ENCODE measurements at places on chromosomes 6 and 20.

DNA sequence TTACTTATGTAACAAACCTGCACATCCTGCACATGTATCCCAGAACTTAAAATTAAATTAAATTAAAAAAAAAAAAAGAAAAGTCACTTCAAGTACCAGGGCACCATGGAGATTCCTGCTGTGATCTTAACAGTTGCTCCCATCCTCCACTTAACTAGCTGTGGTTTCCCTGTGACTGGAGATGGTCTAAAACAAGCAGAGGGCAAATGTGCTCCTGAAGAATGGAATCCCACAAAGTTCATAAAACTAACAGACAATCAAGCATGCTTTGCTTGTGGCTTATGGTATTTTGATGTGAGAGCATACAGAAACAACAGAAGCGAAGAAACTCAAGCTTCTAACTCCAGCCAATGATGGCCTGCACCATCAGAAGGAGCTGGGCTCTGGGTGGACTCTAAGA, 153.6 kb upstream of the KCNK16 start:
- DNase-seq, result no peak

DNA sequence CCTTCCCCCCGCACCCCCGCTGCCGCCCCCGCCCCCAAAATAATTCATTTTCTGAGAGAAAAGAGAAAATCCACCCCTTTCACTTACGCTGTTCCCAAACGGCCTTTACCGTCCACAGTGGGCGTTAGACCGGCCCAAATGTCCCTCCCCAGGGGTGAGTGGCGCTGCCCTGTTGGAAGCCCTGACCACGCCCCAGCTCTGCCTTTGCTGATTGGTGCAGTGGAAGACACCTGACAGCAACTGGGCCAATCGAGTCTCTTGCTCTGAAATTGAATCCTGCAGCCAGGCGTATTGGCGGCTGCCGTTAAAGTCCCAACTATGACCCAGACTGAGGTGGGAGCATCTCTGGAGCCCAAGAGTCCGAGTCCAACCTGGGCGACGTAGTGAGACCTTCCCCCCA, 15.7 kb downstream of the ZFP64 start:
- no peak for DNase-seq

- no peak for DNase-seq
These were observed 52.2 kb upstream of the DTNBP1 start for GRCh38 chr6:15715060-15715459.

GRCh38 chr6:34059914-34060313, 86.0 kb downstream of the GRM4 start:
- no peak for DNase-seq

- peak; percentile 65 for DNase-seq
These were observed 97.7 kb downstream of the KCNB1 start for GRCh38 chr20:49384437-49385434.

GRCh38 chr20:4844751-4845465, 123.2 kb downstream of the PRND start:
- DNase-seq, result no peak

GRCh38 chr6:45773906-45774305, 241.8 kb downstream of the CLIC5 start:
- DNase-seq, result no peak

DNA sequence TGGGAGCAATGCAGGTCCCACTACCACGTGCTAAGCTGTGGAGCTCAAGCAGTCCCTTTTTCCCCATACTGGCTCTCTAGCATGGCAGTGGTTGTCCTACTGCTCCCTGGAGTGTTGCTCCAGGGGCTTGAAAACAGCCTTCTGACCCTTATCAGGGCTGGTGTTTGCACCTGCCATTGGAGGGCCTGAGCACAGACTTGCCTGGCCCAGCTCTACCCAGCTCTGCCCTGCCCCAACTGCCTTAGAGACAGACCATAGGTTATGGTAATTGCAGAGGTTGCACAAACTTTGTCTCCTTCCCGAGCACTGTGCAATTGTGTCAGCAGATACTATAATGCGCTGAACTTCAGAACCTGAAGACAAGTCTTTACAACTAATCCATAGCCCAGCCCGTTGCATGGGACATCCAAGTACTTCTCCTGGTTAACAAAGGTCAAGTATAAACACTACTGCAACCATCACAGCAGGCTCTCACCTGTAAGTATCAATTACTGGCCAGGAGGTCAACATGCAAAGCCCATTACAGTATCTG, 58.7 kb downstream of the PDSS2 start:
- DNase-seq, result peak; percentile 50

DNA sequence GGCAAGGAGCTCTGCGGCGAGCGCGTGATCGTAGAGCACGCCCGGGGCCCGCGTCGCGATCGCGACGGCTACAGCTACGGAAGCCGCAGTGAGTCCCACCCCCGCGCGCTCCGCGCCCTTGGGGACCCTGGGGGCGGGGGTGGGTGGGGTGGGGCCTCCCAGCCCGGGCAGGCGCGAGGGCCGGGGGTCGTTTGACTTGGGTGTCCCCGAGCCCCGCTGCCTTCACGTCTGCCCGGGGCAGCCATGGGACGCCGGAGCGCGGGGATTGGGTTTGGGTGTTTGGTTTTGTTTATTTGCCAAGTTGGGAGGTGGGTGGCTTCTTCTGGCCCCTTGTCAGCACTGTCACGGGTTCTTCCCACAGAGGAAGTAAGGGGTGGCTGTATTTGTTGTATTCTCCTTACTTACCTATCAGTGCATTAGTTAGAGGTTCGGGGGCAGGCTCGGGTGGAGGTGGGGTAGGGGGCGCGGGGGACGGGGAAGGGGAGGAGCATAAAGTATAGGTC, 777 bp downstream of the SRSF6 start:
- DNase-seq, result peak; percentile 54

DNA sequence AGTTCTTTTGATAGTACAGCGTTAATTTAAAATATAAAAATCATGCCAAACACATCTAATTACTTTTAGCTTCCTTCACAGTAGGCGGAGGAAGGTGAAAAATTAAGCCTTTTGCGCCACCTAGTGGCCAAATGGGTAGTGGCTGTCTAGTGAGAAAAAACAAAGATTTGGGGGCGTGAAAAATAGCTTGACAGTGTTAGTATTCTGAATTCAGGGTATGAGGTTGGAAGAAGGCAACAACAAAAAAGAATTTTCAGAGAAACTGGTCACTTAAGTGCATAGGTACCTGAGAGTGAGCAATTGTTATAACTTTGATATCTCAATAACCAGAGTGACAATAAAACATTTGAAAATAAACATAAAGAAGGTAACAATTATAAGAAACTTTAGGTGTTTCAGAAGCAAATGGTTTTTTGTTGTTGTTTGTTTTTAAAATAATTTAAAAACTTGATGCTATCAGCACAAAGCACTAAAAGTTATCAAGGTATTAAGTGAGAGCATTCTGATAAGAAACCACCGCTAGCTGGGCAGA, 14.3 kb downstream of the PSMB9 start:
- peak; percentile 52 for DNase-seq

DNA sequence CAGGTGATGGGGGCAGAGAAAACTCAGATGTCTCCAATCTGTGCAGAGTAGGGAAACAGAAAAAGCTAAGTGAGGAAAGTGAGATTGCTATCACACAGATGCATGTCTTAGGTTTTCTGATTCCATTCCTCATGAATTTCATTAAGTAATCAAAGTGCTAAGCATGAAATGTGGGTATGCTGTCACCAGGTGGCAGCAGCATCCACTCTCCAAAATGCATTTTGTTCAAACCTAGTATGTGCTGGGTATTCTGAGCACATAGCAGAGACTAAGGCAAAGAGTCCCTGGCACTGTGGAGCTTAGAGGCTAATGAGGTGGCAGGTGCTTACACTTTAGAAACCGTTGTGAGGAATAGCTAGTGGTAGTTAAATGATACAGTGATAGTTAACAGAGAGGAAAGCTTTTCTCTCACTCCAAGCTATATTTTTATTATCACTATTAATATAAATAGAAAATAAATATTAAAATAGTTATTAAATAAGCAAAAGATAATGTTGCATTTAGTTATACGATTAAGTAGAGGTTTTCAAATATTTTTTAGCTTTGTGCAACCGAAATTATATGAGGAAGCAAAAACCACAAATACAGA, 179.5 kb downstream of the CDH26 start:
- peak; percentile 68 for DNase-seq

DNA sequence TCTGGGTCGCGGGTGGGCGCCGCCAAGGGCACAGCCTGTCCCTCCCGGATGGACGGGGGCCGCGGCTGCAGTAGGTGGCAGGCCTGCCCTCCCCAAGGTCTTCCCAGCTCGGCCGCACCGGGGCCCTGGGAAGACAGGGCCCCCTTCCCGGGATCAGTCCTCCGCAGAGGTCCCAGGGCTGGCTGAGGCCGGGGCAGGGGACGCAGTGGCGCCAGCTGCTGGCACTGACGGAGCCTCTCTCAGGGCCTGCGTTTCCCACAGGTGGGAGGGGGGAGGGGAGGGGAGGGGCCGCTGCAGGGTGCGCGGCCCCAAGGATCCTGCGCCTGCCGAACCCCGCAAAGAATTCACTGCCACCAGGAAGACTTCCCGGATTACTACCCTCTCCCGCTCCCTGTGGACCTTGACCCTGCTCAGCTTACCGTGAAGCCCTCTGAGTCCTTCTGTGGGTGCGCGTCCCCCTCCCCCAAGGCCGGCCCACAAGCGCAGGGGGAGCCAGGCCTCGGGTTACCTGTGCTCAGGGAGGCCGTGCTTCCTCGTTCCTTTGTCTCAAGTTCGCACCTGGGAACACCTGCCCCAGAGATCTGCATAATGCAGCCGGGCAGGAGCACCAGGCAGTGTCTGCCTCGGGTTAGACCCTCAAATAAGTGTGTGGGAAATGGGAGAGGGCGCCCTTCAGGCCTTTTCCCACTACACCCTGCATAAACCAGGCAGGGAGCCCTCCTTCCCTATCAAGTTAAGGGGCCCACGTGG, 5.1 kb downstream of the LZTS3 start:
- DNase-seq, result peak; percentile 84

DNA sequence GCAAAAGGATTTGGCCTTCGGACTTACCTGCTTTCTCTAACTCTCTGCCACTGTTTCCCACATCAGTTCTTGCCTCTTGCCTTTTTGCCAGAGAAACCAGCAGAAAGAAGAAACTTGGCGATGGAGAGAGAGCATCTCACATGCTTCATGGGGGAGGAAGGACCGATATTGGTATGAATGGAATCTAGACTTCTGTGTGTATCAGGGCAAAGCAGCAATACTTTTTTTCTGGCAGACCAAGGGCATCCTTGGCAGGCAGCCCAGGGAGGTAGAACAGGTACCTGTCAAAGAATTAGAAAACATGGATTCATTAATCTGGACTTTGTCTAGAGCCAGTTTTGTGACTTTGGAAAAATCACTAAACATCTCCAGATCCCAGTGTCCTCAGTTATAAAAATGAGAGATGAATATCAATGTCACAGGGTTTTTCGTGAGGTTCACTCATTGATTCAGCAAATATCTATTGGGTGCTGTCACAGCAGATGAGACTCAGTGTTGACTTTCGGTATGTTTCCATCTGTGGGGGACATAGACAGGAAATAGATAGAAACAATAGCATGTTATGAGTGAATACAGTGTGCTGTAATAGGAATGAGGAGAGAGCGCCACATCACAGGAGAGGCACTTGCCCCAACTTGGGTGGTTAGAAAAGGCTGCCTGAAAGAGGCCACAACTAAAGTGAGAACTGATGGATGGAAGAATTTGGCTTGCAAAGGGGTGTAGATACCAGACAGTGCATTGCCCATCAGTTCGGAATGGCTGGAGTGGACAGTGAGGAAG, 114.1 kb downstream of the CD83 start:
- no peak for DNase-seq
